ENCODE measurements at places on chromosomes 2 and 18. TPM values are rescaled to one million over a fixed set of nuclear protein-coding genes. Genes with fewer than 3 reads are reported as not detected.

DNA sequence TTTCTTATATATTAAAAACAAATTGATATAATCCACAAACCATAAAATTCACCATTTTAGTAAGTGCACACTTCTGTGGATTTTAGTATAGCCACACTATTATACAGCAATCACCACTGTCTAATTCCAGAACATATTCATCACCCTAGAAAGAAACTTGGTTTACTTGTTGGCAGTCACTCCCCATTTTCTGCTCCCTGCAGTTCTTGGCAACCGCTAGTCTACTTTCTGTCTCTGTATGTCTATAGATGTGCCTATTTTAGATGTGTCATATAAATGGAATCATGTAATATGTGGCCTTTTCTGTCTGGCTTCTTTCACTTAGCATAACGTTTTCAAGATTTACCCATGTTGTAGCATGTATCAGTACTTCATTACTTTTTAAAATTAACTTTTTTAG is 5.7 kb downstream of the CKAP2L start:
- H3K4me3 ChIP-seq, result no peak overlapping the region
- no peaks in the 10 kb centered on the region for H3K27me3 ChIP-seq
- H3K36me3 ChIP-seq, result no peaks in the 10 kb centered on the region
- peaks cover 17% of the 10 kb centered on the region for H3K4me1 ChIP-seq
- no peak for DNase-seq

DNA sequence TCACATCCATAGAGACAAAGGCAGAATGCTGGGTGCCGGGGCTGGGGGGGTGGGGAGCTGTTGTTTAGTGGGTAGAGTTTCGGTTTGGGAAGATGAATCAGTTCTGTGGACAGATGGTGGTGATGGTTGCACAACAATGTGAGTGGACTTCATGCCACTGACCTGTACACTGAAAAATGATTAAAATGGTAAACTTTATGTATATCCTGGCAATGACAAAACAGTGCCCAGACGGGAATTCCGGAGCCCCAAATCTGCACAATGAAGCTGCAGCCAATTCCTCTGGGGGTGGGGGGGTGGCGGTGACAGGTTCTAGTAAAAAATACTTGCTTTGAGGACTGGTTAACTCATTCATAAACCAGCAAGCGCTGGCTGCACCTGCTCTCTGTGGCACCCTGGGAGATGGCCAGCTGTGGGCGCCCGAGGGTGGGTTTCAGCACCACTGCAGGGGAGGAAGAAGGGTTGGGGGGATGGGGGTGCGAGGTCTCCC is 81.8 kb upstream of the HPCAL1 start:
- H3K4me3 ChIP-seq, result no peak overlapping the region
- no peaks in the 10 kb centered on the region for H3K4me1 ChIP-seq
- no peaks in the 10 kb centered on the region for H3K27me3 ChIP-seq
- H3K27ac ChIP-seq, result no peak overlapping the region
- DNase-seq, result no peak
- no peaks in the 10 kb centered on the region for H3K36me3 ChIP-seq

GRCh38 chr2:1521191-1521877 is 108.1 kb downstream of the TPO start:
- no peak overlapping the region for H3K4me3 ChIP-seq
- no peak for DNase-seq
- H3K27ac ChIP-seq, result no peak overlapping the region

SP140 gene
- polyA plus RNA-seq, result 34.2 TPM

LYPD6 gene
- polyA plus RNA-seq, result not detected
